ENCODE measurements at places on chromosomes 6 and 20.
A peak's percentile ranks its signal among the peaks of the same experiment; 100 is the strongest.

DNA sequence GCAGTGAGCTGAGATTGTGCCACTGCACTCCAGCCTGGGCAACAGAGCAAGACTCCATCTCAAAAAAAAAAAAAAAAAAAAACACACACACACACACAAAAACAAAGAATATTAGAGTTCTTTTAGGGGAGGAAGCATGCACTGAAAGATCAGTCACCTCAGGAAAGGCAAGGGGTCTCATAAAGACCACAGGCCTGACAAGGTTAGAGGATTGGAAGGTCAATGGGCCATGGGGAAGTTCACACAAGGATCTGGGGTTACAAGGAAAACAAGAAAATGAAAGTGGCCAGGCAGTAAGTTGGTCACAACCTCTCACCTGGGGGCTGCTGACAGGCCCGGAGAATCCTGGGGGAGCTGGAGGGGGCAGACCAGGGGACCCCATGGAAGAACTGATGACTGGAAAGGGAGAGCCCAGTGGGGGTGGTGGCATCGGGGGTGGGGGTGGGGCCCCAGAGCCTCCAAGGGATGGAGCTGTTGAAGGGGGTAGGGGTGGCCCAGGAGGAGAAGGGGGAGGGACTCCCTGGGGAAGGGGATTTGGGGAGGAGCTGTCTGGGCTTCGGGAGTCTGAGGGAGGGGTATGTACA lies 1.5 kb downstream of the RXRB start:
- DNase-seq: no peak

GRCh38 chr20:53130795-53131194 lies 158.6 kb downstream of the TSHZ2 start:
- DNase-seq: no peak

- DNase-seq: no peak
These were observed 56.6 kb downstream of the SLC23A2 start for GRCh38 chr20:4944518-4945313.

GRCh38 chr6:144017166-144018094 lies 9.4 kb upstream of the PLAGL1 start:
- no peak for DNase-seq

GRCh38 chr6:30687659-30688431 lies 1.4 kb upstream of the PPP1R18 start:
- peak; percentile 45 for DNase-seq

- no peak for DNase-seq
These were observed 44.5 kb downstream of the TIAM2 start for GRCh38 chr6:155039618-155040017.
